ENCODE measurements at places on chromosomes 2 and 18.
A peak's percentile ranks its signal among the peaks of the same experiment; 100 is the strongest.

- no peak for ATAC-seq
Measured at GRCh38 chr2:240451108-240451611, 15.7 kb downstream of the GPC1 start.

- no peak for ATAC-seq
Measured at GRCh38 chr2:69659941-69660483, 16.5 kb upstream of the AAK1 start.

DNA sequence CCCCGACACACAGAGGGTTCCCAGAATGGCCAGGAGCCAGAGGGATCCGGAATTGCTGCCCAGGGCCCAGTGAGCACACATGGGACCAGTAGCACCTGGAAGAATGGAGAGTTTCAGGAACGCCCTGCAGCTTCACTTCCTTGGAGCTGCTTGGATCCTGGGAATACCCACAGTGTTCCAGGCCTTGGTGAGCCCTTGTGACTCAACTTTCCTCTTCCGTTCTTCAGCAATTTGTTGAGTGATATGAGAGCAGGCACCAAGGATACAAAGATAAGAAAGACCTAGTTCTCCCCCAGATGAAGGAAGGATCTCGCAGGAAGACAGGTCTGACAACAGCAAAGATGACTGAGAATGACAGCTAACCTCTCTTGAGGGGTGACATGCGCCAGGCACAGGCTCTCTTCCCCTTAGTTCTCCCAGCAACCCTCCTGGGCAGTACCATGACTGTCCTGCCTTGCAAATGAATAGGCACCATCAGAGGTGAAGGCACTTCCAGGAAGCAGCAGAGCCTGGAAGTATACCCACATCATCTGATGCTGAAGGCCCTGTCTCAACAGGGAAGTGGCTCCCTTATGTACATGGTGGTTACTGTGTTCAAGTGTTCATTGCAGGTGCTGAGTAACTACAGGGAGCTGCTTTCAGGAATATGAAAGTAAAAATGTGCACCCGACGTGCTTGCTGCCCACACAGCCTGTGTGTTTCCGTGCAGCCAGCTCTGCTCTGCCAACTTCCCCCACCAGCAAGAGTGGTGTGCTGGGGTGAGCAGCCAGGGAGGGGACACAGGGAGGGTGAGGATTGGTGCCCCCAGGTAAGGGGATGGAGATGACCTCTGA, 116.2 kb downstream of the STPG4 start:
- peak; percentile 60 for ATAC-seq

DNA sequence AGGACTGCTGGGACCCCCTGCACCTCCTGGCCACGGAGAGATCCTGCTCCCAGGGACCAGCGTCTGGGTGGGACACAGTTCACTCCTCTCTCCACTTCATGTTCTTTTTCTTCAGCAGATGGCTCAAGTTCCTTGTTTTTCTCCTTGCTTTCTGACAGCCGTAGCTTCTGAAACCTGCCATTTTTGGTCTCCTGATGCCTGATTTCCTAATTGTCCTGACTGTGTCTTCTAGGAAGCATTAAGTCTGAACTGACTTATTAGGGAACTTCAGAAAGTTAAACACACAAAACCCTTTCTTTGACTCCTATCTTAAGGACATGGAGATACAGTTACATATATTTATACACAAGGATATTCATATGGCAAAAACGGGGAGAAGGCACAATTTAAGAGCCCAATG, 22.7 kb downstream of the CNNM4 start:
- no peak for ATAC-seq

GRCh38 chr2:168456521-168457189, 583 bp downstream of the CERS6 start:
- ATAC-seq, result peak; percentile 21

GRCh38 chr2:171390941-171391516, 42.8 kb downstream of the METTL8 start:
- ATAC-seq, result peak; percentile 33

DNA sequence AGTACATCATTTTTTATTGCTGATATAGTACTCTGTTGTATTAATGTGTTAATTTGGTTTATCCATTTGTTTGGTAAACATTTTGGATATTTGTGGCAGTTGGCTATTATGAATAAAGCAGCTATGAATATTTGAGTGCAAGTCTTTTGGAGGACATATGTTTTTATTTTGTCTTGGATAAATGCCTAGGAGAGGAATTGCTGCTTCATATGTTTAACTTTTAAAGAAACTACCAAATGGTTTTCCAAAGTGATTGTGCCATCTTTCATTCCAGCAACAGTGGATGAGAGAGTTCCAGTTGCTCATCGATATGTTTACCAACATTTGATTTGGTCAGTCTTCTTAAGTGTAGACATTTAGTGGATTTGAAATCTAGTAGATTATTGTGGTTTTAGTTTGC, 51.8 kb downstream of the MERTK start:
- ATAC-seq, result no peak

DNA sequence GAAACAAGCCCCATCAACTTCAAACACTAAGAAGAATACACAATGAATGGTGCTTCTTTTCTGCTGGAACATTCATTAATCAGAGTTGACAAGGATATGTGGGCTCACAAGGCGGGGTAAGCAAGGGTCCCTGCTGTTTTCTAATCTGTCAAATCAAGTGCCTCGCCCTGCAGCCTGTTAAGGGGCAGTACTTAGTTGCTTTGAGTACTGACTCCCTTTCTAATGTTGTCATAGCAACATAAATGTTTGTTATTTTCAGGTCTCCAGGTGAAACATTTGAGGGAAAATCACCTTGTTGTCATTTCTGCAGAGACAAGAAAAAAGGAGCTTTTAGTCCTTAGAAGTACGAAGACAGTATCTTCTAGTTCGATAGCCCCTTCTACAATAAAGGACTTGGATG, 284.7 kb upstream of the PKDCC start:
- ATAC-seq, result no peak

GRCh38 chr18:79355433-79356335, 40.0 kb upstream of the NFATC1 start:
- ATAC-seq, result no peak

DNA sequence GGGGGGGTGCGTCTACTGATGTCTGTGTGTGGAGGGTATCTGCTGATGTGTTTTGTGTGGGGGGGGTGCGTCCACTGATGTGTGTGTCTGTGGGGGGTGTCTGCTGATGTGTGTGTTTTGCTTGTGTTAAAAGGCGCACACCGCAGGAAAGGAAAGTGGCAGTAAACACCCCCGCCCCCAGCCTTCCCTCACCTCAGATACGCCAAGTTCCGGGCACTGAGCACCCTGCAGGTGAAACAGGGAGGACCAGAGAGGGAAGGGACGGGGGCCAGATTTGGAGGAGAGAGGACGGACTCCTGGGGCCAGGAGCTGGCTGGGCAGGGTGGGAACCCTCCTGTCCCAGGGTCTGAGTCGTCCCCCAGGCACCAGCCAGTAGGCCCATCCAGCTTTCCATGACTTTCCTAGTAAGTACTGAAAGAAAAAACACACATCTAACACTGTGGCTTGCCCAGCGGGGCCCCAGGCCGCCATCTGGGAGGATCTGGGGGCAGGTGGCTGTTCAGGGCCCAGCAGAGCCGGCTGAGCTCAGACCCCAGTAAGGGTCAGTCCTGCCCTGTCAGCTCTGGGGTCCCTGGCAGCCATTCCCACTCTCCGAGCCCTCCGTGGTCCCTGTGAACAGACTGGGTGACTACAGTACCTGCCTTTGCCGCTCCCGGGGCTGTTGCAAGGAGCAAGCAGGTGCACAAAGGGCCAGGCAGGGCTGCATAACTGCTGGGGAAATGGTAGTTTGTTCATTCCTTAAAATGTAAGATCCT, 126.9 kb downstream of the NFATC1 start:
- no peak for ATAC-seq

GRCh38 chr2:19664646-19665045, 237.1 kb downstream of the TTC32 start:
- ATAC-seq, result no peak
